ENCODE measurements at places on chromosomes 12 and 14.

GRCh38 chr12:34404377-34405285 is 382.3 kb downstream of the ALG10 start:
- no peak for DNase-seq

DNA sequence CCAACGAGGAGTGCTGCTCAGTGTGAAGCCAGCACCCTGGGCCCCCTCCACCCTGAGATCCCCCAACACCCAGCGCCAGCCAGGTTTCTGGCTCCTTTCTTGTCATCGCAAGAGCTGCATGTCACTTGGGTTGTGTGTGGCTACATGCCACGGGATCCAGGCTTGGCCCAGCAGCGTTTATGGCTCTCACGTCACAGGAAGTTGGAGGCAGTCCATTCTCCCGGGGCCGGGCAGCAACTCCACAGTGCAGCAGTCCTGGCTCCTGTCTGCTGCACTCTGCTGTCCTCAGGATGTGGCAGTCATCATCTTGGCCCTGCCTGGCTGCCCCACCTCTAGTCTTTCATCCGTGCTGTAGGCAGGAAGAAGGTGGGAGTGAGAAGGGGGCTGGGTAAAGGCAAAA is 78.3 kb downstream of the AACS start:
- DNase-seq: no peak

DNA sequence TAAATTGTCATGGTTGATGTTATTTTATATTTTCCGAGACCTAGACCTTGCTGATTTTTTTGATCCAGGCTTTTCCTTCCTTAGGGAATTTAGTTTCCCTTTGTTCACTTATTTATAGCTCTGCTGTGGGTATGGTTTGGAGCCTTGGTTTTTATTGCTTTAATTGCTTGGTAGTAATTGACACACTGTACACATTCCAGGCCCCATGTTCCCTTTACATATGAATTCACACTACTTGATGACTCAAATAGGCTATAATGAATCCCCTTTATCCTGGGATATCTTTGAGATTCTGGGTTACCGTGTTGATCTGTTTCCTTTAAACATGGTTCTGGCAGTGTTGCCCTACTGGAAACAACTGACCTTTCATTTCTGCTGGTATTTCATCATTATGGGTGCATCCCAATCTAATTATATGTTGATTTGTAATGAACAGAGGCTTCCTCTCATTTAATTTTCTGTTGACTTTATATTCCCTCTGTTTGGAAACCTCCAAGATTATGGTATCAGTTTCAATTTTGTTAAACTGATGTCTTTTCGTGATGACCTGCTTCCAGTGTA is 424.0 kb downstream of the RAD51B start:
- no peak for DNase-seq

- no peak for DNase-seq
Measured at GRCh38 chr12:83841620-83842019, 1071.0 kb downstream of the SLC6A15 start.

- DNase-seq: no peak
Measured at GRCh38 chr12:25986180-25986579, 27.7 kb downstream of the RASSF8 start.

DNA sequence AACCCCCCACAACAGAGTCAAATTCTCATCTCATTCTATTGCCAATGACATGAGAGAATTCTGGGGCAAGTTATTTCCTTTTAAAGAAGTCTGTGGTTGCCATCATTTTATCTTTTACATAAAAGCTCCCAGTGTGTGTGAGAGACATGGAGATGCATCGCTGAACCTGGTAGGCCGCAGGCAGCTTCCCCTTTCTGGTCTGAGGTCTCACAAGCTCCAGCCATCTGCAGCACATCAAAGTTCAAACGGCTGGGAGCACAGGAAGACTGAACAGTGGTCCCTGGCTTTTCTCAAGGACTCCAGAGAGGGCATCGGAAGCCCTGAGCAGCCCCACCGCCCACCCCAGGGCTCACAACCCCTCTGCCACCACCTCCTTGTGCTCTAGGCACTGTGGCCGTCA is 141.7 kb downstream of the RIMBP2 start:
- no peak for DNase-seq

DNA sequence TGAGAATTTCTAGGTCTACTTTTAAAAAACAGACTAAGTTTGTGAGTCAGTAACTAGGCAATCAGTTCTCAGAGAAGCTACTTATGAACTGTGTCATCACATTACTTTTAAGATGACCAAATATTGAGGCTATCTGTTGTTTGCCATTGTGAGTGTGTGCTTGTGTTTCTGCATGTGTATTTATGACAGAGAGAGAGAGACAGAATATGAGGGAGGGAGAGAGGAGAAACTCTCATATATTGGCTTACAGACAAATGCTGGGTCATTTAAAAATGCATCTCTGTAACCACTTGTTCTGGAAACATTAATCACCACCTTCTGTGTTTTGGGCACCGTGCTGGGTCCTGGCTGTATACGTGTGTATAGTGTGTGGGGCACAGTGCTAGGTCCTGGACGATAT is 161.5 kb upstream of the FRMD6 start:
- DNase-seq: no peak

GRCh38 chr12:60209933-60210332 is 614.1 kb downstream of the SLC16A7 start:
- no peak for DNase-seq

DNA sequence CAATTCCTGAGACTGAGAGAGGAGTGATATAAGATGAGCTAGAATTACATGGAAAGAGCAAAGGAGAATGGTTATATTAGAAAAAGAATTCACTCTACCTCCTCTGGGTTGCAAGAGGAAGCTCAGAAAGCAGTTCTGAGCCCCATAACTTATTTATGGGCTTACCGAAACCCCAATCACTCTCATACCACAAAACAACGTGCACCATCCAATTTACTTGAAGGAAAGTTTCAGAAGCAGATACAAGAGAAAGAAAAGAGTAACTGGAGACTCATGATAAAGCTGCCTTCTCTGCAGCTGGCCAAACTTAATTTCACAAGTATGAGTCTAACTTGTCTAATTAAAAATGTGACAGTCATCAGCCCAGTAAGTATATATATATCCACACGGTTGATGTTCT is 27.4 kb upstream of the CAMKK2 start:
- no peak for DNase-seq

- no peak for DNase-seq
Measured at GRCh38 chr12:113420996-113421595, 1.1 kb upstream of the SDSL start.

GRCh38 chr12:120224304-120225199 is 23.6 kb upstream of the RPLP0 start:
- DNase-seq: peak; percentile 72

DNA sequence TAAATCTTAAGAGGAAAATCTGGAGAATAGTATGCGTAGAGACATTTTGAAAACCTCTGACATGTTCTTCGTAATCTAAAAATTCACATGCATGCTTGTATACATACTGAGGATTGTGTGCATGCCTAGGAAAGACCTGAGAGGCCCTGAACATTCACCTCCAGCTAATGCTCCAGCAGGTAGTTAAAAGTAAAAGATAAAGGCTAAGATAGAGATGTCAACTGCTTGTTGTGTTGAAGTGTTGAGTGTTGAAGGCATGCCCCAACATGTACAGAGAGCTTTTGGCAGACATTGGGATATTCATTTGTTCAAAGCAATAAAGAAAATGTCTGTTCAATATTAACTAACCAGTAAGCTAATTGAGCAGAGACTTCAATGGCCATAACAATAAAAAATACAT is 118.6 kb upstream of the SYT1 start:
- DNase-seq: no peak

- DNase-seq: no peak
Measured at GRCh38 chr14:103825101-103825500, 22.3 kb downstream of the PPP1R13B start.

DNA sequence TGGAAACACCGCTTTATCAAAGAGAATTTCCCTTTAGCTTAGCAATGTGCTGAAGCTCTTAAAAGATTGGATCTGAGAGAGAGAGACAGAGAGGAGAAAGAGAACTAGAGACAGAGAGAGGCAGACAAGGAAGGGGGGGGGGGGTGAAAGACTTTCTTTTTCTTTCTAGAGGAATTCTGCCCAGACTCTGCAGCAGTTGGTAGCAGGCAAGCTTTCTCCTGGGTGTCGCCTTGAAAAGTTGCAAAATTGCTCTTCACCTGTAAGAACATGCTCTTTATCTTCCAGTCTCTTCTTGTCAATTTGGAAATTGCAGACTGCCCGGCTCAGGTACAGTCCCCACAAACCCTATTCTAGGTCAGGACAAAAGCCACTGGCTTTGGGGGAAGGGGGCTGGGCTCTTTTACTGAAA is 2.9 kb upstream of the OTX2 start:
- DNase-seq: no peak

- no peak for DNase-seq
Measured at GRCh38 chr12:127280393-127281275, 986.3 kb upstream of the TMEM132C start.

DNA sequence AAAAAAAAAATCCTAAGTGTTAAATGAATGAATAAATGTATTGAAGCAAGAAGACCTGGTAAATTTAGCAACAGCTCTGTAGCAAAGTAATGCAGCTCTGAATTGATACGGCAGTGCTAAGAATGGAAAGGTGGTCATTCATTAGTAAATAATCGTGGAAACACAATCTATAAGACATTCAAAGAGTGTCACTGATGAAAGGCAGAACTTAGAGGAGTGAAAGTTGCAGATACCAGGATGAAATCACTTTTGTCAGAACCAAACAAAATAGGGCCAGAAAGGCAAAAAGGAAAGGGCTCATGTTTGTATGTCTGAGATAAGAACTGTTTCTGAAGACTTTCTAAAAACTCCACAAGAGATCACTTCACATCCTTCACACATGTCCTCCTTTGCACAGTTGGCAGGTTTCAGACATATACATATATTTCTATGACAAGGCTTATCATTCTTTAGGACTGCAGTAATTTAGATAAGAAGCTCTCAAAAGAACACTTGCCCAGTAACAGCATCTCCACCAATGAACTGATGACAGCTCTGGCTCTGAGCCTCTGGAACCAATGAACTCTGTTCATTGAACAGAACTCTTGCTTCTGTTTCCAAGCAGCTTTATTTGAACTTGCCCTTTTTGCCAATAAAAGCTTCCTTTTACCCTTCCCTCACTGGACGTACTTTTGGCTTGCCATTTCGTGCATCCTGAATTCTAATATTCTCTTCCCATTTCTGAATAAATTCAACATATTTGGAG is 4.2 kb upstream of the LRR1 start:
- peak; percentile 45 for DNase-seq

GRCh38 chr14:75430116-75430515 is 2.3 kb downstream of the JDP2 start:
- no peak for DNase-seq

GRCh38 chr14:61481701-61482100 is 160.3 kb downstream of the PRKCH start:
- no peak for DNase-seq

GRCh38 chr14:90091393-90091792 is 29.6 kb downstream of the KCNK13 start:
- no peak for DNase-seq

- no peak for DNase-seq
Measured at GRCh38 chr14:39592116-39592789, 160.0 kb upstream of the FBXO33 start.

Measured in Kasumi-1 (cell line).